ENCODE measurements at places on chromosomes 13 and 19.

- no peak for DNase-seq
These were observed 52.5 kb upstream of the EEF1AKMT1 start for GRCh38 chr13:20826301-20826700.

- DNase-seq, result no peak
These were observed 26.8 kb upstream of the STARD13 start for GRCh38 chr13:33312150-33312860.

DNA sequence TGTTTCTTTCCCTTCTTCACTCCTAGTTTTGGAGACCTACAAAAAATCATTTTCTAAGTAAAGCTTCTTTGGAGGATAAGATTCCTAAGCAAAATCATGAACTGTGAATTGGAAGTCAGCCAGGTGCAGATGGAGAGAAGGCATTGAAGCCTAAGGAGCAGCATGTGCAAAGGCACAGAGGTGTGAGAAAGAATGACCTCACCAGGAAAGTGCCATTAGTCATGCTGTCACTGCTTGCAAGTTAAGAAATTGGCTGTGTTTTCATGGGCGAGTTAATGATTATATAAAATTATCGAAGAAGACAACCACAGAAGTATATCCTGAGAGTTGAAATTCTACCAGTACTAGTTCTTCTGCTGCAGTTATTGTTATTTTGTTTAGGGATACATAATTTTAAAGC lies 80.3 kb upstream of the KLHL1 start:
- no peak for DNase-seq

DNA sequence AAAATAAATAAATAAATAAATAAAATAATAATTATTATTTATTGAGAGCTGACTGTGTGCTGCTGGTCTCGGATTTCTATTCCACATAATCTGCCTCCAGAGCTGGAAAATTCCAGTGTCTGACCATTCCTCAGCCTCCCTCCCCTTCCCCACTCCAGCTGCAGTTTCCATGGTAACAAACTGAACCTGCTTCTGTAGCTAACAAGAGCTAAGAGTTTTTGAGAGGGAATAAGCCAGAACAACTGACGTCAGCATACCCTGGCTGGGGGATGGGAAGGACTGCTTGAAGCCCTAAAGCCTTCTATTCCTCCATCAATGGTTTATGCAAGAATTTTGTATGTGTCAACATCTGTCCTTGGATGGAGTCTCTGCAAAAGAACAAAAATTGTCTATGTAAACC lies 26.0 kb upstream of the PEG3 start:
- no peak for DNase-seq

- DNase-seq, result no peak
These were observed 36.9 kb downstream of the DHRS12 start for GRCh38 chr13:51767100-51767499.

DNA sequence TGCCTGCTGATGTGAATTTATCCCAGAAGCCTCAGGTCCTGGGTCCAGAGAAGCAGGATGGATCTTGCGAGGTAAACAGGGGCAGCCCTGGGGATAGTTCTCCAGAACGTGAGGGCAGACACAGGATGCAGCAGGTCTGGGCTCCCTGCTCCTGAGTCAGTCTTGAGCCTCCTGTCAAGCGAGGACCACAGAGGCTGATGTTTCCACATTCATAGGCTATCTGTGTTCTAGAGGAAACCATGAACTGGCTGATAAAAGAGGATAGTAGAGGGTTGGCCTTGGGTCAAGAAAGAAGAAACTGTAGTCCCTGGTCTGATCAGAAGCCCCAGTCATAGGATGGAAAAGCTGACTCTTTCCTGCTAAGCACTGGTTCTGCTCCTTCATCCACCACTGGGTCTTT lies 2.2 kb downstream of the ZNF175 start:
- no peak for DNase-seq

DNA sequence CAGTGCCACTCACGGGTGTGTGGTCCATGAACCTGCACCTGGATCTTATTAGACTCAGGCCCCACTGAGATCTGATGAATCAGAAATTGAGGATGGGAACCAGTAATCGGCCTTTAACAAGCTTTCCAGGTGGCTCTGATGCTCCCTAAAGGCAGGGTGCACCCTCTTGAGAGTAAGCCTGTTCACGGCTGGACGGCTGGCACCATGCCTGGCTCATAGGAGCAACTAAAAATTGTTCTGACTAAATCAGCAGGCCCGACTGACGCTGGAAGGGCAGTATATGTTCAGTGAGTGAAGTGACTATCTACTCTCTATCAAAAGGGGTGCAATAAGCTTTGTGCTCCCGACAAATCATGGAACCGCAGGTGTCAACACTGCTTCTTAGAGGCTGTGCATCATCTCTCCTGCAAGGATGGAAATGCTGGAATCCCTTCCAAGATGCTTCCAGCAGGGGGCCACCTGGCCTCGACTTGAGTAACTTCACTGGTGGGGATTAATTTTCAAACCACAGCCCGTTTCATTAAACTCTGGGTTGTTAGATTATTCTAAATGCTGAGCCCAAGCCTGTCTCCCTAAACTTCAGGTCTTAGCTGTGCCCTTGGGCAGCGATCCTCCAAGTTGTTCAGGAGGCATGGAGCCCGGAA lies 28.4 kb downstream of the TMTC4 start:
- no peak for DNase-seq

- DNase-seq, result no peak
These were observed 335.8 kb downstream of the SLITRK1 start for GRCh38 chr13:83546476-83546875.

DNA sequence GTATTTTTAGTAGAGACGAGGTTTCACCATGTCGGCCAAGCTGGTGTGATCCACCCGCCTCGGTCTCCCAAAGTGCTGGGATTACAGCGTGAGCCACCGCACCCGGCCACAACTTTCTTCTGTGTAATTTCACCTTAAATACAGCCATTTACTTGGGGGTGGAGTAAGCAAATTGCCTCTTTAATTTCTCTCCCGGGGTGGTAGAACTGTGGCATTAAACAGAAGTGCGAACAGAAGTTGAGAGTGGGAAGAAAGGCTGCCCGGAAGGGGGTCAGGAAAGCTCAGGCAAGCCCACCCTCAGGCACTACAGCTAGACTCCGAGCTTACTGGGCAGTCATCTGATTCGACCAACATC lies 475 bp upstream of the DNAJC15 start:
- DNase-seq, result no peak

DNA sequence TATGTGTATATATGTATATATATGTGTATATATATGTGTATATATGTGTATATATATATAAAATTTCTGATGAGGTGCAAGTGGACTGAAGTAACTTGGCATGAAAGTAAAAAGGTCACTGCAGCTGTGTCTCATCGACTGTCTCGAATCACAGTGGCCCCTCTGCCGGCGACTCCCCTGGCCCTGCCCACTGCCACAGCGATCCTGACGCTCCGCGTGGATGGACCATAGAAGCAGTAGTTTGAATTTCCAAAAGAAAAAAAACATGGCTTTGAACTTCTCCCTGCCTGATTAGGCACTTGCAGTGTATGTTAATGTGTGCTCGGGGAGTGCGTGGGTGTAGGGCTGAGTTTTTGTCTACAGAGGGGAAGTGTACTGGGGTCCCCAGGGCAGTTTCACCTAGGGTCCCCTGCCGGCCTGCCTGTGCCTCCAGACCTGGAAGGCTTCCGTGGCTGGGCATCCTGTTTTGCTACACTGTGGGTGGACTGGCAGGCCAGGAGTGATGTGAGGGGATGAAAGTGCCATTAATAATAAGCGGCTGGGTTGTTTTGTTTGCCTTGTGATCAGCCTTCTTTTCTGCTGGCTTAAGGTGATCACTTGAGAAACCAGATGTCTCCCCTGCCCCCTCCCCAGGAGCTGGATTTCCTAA lies 10.8 kb downstream of the ZIC5 start:
- no peak for DNase-seq

DNA sequence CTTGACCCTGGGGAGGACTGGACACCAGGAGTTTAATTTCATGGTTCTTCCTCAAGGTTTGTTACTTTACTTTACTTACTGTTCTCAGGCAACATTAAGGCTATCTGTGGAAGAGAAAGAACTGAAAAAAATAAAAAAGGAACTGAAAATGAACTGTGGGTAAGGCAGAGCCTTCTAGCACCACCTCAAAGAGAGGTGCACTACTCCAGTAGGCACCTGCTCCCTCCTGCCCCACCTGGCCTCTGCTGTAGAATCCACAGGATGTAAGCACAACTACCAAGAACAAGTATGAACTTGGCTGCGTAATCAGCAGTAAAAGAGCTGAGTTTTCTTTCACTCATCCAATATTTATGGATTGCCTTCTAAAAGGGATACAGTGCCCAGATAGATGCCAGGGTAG lies 12.2 kb downstream of the ZNF112 start:
- no peak for DNase-seq

DNA sequence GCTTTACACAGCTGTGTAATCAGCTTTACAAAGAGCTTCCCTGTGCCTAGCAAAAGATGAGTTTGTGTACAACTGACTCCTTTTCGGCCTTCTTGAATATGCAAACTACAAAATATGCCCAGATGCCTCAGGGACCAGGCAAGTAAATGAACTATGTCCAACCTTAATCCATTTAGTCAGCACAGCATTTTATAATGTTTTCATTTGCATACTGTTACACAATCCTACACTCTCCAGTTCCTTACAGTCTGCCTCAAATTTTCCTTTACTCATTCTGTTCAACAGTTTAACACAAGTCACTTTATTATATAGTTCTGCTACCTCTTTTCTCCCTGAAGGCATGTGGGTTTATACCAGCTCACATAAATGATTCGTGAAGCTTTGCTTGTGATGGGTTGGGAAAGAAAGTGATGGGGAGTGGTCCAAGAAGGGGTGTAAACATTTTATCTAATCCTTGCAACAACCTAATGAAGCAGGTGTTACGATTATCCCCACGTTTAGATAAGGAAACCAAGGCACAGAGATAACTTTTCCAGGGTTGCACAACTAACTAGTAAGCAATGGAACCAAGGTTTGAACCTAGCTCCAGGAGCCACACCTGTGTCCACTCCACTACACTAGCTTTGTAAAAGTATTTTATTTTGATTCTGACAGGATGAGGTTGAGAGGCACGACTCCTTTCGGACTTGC lies 3.3 kb upstream of the USP12 start:
- no peak for DNase-seq

DNA sequence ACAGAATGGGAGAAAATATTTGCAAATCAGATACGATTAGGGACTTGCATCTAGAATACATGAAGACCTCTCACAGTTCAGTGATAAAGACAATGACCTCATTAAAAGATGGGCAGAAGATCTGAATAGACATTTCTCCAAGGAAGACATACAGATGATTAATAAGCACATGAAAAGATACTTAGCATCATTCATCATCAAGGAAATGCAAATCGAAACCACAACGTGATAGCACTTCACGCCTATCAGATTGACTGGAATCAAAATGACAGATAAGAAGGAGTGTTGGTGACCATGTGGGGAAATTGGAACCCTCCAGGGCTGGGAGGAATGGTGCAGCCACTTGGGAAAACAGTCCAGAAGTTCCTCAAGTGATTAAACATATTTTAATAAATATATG lies 25.8 kb downstream of the CFAP97D2 start:
- DNase-seq, result no peak

- no peak for DNase-seq
These were observed 8.9 kb downstream of the FLT1 start for GRCh38 chr13:28485996-28486543.

- no peak for DNase-seq
These were observed 75.9 kb downstream of the TNFSF11 start for GRCh38 chr13:42649831-42650230.

DNA sequence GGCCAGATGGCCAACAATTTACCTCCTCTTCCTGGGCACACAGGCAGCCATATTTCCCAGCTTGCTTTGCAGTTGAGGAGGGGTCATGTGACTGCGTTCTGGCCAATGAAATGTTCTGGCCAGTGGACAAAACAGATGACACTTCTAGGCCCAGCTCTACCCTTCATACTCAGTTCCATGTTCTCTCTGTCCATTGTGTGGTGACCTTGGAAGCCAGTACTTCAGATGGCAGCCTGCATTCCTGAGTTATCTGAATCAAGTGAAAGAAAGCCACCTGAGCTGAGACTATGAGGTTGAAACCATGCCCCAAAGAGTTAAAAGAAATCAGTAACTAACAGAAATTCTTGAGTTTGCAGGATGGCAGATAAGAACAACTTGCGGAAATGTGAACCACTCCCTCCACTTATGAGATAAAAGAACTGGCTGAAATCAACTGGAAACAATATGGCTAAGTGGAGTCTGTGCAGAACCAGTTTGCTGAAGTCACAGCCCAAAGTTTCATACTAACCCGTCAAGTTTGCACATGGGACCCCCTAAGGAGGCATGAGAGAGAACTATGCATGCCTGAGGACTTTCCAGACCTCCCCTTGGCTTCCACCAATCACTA lies 8.1 kb downstream of the FAM187B start:
- no peak for DNase-seq

Measured in activated CD4-positive, alpha-beta T cell treated with anti-CD3 and anti-CD28 coated beads, Interleukin-2, amount 50 U/mL, for 1 hour (primary cell).